ENCODE measurements at places on chromosomes 16 and 17.

- peak; percentile 79 for DNase-seq
Measured at GRCh38 chr17:50944054-50944901, 78.1 kb upstream of the TOB1 start.

GRCh38 chr17:78652913-78653312 lies 75.7 kb upstream of the DNAH17 start:
- no peak for DNase-seq

DNA sequence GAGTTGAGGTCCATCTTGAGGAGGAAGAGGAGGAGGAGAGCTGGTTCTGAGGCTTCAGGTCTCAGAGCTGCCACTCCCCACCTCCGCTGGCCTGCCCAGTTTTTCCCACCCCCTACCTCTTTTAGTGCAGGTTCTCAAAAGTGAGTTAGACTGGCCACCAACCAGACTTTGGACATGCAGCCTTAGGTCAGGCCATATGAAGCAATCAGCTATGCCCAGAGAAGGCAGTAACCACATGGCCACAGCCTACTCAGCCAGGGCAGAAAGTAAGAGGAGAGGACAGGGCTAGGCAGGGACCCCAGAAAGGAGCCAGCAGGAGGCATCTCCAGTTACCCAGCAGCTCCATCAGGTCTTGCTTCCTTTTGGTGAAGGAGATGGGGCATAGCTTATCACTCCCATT lies 9.0 kb downstream of the MYO15A start:
- no peak for DNase-seq

DNA sequence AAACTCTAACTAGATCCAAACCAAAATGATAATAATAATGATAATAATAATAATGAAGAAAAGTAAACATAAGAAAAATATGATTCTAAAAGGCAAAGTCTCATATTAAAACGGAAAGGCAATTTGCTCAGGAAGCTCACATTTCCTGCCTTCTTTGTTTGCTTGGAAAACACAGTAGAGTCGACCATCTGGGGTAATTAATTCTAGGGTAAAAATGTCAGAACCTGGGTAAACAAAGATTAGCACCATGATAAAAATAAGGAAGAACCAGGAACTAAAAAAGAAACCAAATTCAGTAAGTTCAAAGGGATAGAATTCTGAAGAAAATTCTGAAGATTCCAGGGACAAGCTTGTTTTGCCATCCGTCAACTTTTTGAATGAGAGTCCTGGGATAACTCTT lies 16.2 kb downstream of the KRABD2 start:
- no peak for DNase-seq

GRCh38 chr17:31786796-31787481 lies 72.1 kb downstream of the COPRS start:
- DNase-seq: no peak

DNA sequence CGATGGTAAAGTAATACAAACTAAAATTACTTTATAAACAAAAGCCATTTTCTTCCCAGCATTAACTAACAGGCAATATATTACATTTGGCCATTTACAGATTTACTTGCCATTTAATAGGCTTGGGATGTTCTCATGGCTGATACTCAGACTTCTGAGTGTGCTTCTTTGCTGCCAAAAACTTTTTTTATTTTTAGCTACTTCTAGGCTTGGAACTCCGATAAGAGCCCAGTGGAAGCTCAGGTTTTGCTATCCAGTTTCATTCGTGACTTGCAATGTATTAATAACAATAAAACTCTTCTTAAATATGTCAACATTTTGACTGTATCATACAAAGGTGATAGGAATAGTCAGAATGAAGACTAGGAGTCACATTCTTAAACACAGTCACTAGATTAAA lies 152.3 kb downstream of the ITFG1 start:
- no peak for DNase-seq

DNA sequence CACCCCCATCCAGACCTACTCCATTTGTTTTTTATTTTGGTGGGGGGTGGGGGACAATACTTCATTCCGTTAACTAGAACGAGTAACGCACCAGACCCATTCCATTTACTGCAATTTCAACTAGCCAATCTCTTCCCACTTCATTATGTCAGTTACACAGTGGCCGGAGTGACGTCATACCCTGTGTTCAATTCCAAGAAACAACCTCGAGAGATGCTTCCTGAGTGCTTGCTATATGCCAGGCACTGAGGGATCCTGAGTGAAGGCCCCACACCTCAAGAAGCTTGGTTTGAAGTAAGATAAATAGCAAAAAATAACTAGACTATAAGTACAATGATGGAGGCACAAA lies 9.1 kb upstream of the SIAH1 start:
- no peak for DNase-seq

DNA sequence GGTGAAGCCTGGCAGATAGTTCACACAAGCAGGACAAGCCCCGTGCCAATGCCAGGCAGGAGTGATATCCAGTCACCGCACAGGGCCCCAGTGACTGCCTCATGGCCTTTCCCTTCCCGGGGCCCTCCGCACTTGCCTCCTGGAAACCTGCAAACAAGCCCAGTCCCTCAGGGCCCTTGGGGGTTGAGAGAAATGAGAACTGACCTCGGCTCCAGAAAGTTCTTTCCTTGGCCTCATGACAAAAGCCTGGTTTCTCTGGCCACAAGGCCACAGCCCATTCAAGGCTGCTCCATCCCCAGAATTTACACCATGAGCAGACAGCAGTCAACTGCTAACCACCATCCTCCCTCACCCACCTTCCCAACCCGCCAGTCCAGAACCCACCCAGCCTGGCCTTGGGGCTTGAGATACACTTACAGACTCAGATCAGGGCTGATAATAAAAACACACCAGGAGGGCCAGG lies 77.6 kb downstream of the CCDC182 start:
- no peak for DNase-seq

GRCh38 chr16:48158296-48158695 lies 2.5 kb upstream of the ABCC12 start:
- DNase-seq: no peak

DNA sequence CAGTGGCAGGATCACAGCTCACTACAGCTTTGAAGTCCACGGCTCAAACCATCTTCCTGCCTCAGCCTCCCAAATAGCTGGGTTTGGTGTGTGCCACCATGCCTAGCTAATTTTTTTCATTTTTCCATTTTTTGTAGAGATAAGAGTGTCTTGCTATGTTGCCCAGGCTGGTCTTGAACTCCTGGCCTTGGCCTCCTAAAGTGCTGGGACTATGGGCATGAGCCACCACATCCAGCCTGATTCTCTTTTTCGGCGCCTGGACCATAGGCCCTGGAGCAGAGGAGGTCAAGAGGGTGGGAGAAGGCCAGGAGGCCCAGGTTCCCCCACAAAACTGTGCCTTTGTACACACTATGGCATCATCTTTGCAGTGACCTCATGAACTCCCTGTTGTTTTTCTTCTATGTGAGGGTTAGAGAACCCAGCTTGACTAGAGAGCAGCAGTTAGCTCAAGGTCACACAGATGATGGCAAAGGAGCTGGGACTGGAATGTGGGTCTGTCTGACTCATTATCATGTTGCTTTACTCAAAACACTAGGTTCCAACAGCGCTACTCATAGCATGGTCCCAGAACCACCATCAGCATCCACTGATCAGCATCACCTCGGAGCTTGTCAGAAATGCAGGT lies 16.3 kb downstream of the SCN4A start:
- DNase-seq: no peak

DNA sequence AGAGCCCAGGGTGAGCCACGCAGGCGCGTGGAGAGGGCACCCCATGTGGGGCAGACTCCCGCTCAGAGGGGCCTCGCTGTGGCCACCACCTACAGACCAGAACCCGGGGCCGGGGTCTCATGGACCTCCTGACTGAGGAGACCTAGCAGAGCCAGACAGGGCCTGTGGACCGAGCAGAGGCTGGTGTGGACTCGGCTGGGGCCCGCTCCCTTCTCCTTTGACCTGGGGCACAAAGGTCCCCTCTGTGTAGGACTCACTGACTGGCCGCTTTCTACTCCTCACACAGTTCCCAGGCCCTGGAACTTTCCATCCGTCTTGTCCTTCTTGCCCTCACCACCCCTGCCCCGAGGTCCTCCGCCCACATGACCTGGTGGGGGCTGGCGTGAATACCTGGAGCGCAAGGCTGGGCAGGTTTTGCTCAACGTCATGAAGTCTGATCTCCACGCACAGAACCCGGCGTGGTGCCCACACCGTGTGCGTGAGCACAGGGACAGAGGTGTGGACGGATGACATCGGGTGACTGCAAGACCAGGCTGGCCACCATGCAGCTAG lies 44.7 kb upstream of the ACSF3 start:
- no peak for DNase-seq

GRCh38 chr17:70569128-70569527 lies 399.8 kb downstream of the KCNJ2 start:
- no peak for DNase-seq

DNA sequence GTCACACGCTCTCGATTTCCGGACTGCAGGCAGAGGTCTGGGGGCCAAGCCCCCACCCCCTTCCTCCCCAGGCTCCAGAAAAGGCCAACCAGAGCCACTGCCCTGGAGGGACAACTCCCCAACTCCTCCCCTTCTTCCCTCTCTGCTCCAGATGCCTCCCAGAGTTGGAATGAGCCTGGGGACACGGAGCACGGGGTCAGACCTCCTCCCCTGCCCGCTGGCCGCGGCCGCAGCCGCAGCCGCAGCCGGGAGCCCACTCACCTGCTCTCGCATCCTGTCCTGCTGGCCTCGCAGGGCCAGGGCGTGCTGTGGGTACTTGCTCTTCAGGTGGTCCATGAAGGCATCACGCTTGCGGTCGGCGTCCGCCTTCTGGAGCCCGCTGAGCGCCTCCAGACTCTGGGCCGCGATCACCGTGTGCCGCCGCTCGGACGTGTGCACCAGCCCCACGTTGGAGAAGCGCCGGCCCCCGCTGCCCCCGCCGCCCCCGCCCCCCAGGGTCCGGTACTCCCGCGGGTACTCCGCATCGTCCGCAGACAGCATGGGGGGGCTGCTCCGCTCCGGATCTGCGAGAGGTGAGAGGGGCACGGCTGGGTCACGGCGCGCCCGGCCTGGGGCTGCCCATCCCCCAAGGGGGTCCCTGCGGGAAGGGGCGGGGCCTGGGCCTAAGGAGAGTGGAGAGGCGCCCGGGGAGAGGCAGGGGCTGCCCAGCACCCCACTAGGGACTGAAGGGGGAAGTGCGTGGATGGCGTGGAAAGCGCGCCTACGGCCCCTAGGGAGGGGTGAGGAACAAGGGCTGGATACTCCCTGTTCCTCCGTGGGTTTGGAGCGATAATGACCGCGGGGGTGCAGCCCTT lies 27.3 kb downstream of the SRCIN1 start:
- DNase-seq: no peak

DNA sequence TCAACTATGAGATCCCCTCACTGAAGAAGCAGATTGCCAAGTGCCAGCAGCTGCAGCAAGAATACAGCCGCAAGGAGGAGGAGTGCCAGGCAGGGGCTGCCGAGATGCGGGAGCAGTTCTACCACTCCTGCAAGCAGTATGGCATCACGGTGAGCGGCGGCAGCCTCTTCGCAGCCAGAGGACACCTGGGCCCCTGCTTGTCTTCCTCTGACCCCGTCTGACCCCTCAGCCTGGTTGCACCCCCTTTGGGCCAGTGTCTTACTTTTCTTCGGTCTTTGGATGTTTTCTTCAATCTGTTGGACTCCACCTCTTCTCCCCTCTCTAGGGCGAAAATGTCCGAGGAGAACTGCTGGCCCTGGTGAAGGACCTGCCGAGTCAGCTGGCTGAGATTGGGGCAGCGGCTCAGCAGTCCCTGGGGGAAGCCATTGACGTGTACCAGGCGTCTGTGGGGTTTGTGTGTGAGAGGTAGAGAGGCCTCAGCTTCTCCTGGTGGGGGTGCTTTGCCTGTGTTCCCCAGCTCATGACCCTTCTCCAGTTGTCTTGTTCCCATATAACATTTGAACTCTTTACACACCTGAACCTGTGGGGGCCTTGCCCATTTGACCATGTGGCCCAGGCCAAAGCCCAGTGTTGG lies 4.4 kb downstream of the CDK5RAP3 start:
- DNase-seq: no peak

- no peak for DNase-seq
Measured at GRCh38 chr17:77422748-77423113, 282.0 kb downstream of the SEC14L1 start.

DNA sequence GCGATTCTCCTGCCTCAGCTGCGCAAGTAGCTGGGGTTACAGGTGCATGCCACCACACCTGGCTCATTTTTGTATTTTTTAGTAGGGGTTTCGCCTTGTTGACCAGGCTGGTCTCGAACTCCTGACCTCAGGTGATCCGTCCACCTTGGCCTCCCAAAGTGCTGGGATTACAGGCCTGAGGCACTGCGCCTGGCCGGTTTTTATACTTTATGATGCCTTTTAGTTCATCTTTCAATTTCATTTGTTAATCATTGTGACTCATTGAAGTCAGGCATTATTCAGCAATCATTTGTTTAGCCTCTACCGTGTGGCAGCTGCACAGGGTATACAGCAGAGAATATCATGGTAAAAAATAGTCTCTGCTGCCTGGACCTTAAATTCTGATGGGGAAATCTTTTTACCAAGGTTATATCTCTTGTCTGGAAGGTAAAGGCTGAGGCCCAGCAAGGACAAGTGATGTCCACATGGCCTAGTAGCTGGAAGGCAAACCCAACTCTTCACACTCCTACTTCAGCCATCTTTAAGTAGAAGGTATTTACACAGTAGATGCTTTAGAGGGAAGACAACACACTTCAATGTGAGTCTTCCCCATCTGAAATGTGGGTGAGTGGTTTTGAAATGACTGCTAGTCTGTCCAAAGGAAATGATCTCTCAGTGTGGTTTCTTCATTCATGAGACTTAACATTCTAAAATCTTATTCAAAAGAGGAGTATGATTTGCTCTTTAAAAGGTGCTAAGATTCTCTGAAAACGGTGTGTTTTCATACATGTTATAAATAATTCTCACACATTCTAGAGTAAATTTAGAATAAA lies 2.4 kb downstream of the PRPSAP2 start:
- DNase-seq: no peak

GRCh38 chr17:17749921-17750320 lies 68.7 kb downstream of the RAI1 start:
- DNase-seq: peak; percentile 36

GRCh38 chr16:58154345-58154744 lies 25.2 kb upstream of the CFAP20 start:
- no peak for DNase-seq

- no peak for DNase-seq
Measured at GRCh38 chr16:88867581-88868246, 1.3 kb upstream of the PABPN1L start.

Measured in CD4-positive, alpha-beta T cell (primary cell).